ENCODE measurements at places on chromosomes 1 and 21.

GRCh38 chr1:111446546-111446945 lies 2.5 kb downstream of the WDR77 start:
- DNase-seq = no peak

DNA sequence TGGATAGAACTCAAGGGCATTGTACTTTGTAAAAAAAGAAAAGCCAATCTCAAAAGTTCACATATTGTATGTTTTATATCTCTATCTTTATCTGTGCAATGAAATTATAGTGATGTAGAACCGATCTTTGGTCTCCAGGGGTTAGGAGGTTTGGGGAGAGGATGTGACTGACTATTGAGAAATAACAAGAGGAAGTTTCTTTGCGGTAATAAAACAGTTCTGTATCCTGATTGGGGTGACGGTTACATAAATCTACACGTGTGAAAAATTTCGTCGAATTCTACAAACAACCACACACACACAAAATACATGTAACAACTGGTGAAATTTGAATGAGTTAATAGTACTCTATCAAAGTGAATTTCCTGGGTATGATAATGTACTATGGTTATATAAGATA lies 10.6 kb upstream of the OR2T33 start:
- DNase-seq = no peak

GRCh38 chr1:153253693-153254092 lies 5.8 kb upstream of the LORICRIN start:
- DNase-seq = no peak

DNA sequence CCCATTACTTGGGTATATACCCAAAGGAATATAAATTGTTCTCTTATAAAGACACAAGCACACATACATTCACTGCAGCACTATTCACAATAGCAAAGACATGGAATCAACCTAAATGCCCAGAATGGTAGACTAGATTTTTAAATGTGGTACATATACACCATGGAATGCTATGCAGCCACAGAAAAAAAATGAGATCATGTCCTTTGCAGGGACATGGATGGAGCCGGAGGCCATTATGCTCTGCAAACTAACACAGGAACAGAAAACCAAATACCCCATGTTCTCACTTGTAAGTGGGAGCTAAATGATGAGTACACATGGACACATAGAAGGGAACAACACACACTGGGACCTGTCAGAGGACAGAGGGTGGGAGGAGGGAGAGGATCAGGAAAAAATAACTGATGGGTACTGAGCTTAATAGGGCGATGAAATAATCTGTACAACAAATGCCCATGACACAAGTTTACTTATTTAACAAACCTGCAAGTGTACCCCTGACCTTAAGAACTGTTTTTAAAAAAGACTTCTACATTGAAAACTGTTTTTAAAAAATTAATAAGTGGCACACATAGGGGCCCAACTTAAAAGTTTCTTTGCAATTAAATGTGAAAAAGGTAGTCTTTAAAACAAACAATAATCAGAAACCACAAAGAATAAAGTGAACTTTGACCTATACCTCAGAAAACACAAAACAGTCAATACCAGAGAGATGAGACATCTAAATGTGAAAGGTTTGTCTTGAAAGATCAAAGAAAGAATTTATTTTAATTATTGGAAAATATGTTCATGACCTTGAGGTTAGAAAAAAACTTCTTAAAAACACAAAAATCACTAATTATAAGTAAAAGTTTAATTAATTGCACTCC lies 75.2 kb downstream of the CDC42BPA start:
- DNase-seq = no peak

- no peak for DNase-seq
Observed at GRCh38 chr1:9262096-9262986, 27.8 kb downstream of the H6PD start.

DNA sequence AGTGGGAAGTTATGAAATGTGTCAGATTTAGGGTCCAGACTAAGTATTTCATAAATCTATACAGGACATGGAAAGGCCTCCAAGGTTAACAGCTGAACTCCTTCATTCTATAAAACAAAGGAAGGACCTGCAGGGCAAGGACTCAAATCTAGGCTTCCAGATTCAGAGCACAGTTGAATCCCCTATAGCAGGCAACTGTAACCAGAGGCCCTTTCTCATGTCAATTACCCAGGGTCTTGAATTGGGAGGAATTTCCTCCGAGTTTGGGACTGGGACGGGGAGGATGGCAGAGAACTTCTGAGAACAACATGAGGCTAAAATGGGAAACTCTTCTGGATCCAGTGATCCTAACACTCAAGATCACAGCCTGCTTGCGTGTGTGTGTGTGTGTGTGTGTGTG lies 112.9 kb upstream of the BEND5 start:
- no peak for DNase-seq

- no peak for DNase-seq
Observed at GRCh38 chr1:788835-789234, 102.4 kb upstream of the OR4F16 start.

DNA sequence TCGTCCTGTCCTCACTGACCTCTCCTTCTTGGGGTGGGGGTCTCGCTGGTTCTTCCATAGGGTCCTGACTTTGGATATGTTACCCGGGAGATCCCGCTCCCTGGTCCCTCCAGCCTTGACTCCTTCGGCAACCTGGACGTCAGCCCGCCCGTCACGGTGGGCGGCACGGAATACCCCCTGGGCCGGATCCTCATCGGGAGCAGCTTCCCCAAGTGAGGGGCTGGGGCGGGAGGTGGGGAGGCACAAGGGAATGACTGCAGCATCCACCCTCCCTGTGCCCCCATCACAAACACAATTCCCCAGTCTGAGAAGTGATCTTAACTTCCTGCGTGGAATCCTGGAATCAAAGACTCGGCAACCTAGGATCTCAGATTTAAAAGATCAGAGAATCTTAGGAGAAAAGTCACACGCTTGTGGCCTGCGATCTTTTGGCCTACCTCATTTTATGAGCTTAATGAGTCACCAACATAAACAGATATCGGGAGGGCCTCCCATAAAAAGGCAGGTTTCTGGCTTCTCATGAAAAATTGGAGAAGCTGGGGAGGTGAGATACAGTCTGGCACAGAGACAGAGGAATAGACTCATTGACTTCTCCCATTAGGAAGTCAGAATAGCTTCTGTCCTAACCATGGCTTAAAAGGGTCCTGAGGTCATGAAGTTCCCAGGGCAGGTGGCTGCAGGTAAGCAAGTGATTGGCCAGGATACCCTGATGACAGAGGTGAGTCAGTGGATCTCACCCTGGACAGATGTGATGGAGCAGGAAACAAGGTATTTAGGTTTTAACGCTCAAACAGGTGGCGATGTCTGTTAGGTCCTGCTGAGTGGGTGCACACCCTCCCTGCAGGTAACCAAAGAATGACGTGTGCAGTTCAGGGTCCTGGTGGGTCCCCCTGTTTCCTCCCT lies 15.9 kb upstream of the PADI3 start:
- DNase-seq = no peak

DNA sequence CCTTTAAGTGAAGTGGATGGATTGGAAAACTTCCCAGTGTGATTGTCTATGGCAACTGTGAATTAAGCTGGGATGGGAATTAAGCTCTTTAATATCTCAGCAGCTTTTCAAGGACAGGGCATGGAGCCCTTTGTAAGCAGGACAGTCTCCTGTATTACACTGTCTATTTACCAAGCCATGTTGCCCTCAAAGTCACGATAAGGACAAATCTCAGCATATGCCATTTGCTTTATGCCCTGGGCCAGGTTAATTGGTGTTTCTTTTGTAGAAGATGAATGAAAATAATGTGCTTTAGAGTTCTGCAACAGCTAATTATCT lies 17.6 kb downstream of the UTP25 start:
- DNase-seq = no peak

- no peak for DNase-seq
Observed at GRCh38 chr1:29641921-29642320, 405.6 kb downstream of the PTPRU start.

DNA sequence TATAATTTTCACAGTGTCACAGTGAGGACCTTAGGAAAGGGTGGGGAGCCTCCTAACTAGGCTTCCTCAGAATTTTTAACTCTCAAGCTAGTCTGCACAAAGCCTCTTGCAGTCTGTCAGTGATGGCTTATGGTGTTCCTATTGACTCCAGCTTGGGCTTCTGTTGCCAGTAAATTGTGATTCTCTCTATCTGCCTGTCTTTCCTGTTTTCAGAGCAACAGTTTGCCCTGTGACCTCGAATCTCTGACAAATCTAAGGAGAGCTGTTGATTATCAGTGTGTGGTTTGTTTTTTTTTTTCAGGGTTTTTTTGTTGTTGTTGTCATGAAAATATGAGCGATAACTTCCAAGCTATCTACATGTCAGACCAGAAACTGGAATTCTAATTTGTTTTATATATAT lies 423.2 kb upstream of the B3GALT2 start:
- DNase-seq = no peak

GRCh38 chr1:84583648-84584047 lies 9.4 kb upstream of the CTBS start:
- DNase-seq = no peak

DNA sequence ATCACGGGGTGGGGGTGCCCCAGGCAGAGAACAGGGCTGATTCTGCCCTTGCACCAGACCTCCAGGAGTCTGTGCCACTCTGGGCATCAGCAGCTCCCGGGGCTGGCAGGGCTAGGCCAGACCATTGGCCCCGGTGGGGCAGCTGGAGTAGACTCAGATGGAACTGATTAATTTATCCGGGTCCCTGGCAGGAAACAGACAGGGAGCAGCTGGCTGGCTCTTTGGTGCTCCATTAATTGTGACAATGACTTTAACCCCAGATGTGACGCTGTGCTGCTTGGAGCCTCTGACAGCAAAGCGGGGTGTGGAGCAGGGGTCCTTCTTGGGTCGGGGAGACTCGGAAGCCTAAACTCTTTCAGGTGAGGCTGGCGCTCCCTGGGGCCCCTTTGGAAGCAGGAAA lies 9.5 kb downstream of the EPHA8 start:
- no peak for DNase-seq

DNA sequence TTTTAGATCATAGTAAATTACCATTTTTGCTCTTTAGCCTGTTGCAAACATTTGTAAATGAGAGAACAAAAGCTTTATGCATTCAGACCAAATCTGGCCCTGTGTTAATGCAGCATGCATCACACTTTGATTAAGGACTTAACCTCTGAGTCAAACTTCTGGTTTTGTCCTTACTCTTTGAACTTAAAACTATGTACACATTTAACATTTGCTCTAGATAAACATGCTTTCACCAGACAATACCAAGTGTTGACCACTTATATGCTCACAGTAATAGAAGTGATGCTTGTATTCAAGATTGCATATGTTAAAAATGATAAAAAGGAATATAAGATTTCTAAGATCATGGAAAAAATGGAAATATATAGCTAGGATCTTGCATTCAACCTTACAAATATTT lies 1095.3 kb downstream of the ADGRL2 start:
- DNase-seq = no peak

GRCh38 chr21:45424854-45425795 lies 20.2 kb downstream of the COL18A1 start:
- no peak for DNase-seq
